ENCODE measurements at places on chromosomes 3 and 15.

- no peak for DNase-seq
Measured at GRCh38 chr3:124599779-124600693, 130.2 kb upstream of the UMPS start.

GRCh38 chr3:175272392-175272791 is 413.3 kb downstream of the NAALADL2 start:
- DNase-seq, result no peak

DNA sequence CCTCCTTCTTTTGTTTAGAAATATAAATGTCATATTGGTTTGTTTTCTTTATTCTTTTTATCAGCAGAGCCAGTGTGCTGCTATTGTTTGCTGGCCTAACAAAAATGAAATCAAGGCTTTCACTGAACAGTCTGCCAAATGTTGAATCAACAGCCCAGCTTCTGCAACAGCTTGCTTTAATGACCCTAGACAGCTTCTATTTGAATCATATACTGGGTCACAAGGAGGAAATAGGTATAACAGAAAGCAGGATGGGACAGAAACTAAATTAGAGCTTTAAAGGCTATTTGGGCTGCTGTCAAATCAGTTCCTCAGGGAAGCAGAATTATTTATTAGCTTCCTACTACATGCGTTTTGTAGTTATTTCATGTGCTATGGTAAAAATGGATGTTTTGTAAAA is 12.1 kb upstream of the DNAJC13 start:
- DNase-seq, result no peak

DNA sequence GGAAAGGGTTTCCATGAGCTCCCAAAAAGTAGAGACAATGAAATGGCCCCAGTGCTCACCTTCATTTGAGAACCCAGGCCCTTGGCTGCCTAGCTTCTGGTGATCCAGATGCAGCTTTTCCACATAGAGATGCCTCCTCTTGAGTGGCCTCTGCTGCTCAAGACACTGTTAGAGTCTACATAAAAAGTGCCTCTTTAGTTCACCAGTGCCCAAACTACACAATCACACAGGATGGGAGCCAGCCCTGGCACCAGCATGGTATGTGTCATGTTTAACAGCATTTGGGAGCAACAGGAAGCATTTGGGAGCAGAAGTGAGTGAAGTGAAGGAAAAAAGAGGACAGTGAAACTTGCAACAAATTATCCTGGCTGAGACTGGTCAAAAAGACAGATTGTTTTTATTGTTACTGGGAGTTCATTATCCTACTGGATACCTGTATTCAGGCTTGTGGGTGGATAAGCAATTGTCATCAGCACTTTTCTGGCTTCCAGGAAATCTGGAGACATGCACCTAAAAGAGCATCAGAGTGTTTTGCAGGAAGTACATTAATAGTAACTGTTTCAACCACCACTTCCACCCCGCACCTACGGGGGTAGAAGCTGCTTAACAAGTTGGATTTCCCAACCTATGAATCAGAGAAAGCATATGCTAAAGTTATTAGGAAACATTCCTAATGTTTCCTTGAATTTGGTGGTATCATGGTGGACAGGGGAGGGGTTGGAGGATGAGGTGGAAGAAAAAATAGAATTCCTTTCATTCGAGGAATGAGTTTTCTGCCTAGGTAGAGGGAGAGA is 416.2 kb downstream of the IGSF11 start:
- DNase-seq, result no peak

DNA sequence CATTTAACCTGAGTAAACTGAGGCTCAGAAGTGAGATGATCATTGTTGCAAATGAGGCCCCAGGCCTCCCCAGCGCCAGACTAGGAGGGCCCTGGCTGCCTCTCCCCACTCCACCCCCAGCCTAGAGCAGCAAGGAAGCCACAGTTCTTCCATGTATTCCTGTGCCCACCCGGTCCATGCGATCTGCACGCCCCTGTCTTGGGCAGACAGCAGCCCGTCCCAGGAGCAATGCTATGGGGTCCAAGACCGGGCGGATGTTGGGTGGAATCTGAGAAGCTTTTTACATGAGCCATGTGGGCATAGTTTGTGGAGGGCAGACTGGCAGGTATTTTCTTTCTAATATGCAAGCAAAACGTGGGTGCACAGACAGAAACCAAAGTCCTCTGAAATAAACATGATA is 15.1 kb downstream of the SH2D7 start:
- DNase-seq, result peak; percentile 59

DNA sequence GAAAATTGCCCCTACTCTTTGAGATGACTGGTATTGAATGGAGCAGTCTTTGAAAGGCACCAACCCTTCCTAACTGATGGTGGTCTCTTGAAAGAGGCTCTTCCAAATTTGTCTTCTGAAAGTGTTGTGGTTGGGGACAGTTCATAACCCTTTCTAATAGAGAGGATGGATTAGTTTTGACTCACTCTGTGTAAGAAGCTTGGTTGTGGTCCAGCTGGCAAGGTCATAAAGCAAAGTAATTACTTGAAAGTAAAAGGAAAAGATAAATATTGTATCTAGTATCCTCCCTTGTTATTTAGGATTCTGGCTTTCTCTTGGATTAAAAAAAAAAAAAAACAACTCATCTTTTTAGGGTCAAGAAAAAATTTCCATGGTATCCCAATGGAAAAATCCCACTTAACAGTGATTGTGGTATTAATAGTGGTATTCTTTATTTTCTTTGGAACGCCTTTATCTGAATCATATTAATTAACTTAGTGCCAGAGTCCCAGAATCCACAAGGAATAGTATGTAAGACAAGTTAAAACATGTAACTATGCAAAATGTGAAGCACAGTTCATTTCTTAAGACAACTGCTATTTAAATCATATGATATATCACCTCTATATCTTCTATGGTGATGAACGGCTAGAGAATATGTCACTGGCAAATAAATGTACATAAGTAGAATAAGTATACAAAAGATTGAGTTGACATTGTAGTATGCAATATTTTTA is 469.3 kb upstream of the CDIN1 start:
- DNase-seq, result no peak

DNA sequence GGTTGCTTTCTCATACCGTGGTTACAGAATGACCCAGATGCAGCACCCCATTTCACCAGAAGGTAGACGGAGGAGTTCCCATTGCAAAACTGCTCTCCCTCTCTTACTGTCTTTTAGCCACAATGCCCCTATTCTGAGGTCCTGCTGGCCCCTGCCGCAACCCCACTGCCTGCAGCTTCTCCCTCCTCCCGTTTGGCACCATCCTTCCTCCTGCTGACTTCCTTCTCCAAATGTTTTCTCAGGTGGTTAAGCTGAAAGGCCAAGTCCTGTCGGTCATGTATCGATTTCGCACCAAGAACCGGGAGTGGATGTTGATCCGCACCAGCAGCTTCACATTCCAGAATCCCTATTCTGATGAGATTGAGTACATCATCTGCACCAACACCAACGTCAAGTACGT is 132.3 kb upstream of the ABHD17C start:
- no peak for DNase-seq

GRCh38 chr15:70788114-70789049 is 25.0 kb upstream of the UACA start:
- DNase-seq, result no peak

Measured in cardiac septum (tissue), 1 donor.